ENCODE measurements at places on chromosomes 6 and 20.

DNA sequence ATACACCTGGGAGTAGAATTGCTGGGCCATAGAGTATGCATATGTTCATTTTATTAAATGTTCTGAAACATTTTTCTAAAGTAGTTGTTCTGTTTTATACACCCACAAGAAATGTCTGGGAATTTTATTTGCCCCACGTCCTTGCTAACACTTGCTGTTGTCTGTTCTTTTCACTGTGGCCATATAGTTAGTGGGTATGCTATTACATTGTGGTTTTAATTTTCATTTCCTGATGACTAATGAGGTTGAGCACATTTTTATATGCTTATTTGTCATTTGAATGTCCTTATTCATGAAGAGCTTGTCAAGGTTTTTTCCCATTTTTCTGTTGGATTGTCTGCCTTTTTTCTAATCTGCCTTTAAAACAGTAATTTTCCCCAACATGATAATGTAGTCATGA, 41.5 kb upstream of the TGM3 start:
- DNase-seq, result no peak

GRCh38 chr6:124441450-124441849, 520.8 kb upstream of the RNF217 start:
- DNase-seq, result no peak

GRCh38 chr6:37396571-37397180, 36.3 kb upstream of the CMTR1 start:
- DNase-seq, result no peak

GRCh38 chr20:20304942-20305341, 63.0 kb upstream of the INSM1 start:
- no peak for DNase-seq

DNA sequence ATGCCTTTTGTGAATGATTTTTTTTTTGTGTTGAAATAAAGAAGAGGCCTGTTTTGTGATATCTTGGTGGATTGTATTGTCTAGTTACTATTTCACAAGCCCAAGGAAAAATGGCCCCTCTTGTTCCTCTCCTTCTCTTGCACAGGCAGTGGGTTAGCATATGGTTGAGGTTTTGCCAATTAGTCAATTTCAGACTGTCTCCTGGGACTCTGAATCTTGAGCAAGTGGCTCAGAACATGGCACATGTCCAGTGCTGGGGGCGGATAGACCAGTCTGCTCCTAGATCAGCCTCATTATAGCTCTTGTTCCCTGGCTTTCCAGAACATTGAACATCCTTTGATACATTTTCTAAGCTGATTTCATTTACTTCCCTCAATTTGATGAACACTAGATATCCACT, 589.2 kb downstream of the PHF3 start:
- DNase-seq, result no peak

DNA sequence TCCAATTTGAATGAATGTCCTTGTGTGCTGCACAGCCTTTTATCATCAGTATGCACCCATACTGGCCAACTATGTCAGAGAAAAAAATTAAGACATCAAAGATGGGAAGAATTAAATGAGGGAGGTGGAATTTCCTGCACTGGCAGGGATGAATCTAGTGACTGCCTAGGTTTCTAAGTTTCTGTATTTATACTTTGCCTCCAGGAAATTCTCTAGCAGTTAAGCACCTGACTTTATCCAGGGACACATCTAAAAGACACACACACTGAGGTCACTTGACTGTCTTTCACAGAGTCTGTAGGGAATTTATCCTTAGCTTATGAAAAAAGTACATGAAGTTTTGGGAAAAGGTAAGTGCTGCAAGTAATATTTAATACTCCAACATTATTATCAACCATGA, 636.5 kb upstream of the PTCHD4 start:
- DNase-seq, result no peak

- no peak for DNase-seq
Observed at GRCh38 chr6:150250826-150251225, 108.0 kb downstream of the PPP1R14C start.

DNA sequence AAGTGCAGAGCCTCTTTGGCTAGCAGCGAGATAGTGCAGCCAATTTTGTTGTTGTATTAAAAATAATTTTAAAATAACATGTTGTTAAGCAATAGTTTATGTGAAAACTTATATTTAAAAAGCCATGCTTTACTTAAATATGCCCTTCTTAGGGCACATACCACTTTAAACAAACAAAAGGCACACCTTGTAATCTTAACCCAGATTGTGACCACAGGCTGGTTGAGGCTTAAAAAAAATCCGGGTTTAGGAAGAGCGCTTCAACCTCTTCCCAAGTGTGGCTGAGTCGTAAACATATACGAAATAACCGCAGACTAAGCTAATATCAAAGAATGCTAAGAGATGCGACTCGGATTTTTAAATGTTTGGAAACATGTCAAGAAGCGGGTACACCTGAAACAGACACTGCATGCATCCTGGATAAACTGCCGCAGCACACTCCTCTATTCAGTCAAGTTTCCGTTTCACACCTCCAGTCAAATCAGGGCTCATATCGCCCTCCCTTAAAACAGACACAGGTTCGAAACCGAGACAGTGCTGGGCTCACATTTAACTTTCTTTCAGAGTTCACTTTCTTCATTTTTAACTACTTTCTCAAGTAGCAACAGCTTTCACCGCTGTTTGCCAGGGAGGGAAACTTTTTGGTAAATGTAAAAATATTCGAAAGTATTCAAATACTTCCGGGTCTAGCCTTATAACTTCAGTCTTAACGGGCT, 1.5 kb downstream of the DEK start:
- peak; percentile 58 for DNase-seq

DNA sequence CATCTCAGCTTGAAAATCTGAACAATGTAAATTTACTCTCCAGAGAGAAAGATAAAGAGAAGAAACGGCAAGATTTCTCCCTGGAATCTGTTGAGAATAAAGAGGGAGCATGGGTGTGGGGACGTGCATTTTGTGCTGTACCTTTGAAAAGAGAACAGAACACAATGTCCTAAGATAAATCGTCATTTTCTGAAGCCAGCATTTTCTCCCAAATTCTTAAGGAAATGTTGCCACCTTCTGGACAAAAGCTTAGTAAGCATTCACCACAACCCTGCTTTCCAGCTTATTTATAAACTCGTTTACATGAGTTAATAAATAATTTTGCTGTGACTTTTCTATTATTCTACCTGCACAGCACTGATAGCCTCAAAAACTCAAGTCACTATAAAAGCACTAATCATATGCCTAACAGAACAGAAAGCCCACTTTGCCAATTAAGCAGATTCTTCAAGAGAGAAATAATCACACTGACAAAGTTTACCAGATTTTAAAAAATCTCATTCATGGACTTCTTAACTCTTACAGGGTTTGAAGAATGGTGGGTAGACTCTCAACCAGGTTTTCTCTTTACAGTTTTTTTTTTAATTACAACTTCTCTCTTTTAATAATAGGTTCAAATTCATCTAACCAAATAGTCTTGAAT, 155.8 kb downstream of the MBOAT1 start:
- DNase-seq, result peak; percentile 33

GRCh38 chr20:49585585-49586245, 17.8 kb upstream of the PTGIS start:
- DNase-seq, result no peak

DNA sequence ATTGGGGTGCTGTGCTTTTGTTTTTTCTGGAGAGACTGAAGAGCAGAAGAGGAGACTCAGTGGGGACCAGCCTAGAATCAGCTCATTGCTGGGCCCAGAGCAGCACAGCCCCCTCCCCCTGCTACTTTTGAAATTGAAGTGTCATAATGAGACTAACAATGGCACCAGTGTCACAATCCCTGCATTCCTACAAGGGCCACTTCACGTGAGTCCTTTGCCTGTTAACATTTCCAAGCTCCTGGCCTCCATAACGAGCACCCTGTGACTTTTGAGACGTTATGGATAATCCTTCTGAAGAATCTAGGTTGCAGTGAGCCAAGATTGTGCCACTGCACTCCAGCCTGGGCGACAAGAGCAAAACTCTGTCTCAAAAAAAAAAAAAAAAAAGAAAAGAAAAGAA, 41.7 kb downstream of the CNBD2 start:
- DNase-seq, result no peak

GRCh38 chr6:14743144-14743473, 502.8 kb upstream of the JARID2 start:
- no peak for DNase-seq

GRCh38 chr6:22146678-22146930, 150.2 kb downstream of the PRL start:
- no peak for DNase-seq

DNA sequence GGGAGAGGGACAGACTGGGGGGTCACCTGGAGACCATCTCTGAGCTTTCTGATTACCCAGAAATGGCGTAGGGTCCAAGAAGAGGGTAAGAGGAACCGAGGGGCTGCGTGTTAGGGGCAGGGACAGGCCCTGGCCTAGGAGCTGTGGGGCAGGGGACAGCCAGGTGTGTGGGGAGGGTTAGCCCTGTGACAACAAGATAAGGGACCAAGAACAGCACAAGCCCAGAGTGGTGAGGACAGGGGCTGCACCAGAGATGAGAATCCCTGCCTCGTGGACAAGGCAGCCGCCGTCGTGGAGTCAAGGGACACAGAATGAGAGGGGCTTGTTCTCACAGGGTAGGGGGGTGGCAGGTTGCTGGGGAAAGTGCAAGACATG, 449 bp upstream of the AVP start:
- DNase-seq, result no peak

DNA sequence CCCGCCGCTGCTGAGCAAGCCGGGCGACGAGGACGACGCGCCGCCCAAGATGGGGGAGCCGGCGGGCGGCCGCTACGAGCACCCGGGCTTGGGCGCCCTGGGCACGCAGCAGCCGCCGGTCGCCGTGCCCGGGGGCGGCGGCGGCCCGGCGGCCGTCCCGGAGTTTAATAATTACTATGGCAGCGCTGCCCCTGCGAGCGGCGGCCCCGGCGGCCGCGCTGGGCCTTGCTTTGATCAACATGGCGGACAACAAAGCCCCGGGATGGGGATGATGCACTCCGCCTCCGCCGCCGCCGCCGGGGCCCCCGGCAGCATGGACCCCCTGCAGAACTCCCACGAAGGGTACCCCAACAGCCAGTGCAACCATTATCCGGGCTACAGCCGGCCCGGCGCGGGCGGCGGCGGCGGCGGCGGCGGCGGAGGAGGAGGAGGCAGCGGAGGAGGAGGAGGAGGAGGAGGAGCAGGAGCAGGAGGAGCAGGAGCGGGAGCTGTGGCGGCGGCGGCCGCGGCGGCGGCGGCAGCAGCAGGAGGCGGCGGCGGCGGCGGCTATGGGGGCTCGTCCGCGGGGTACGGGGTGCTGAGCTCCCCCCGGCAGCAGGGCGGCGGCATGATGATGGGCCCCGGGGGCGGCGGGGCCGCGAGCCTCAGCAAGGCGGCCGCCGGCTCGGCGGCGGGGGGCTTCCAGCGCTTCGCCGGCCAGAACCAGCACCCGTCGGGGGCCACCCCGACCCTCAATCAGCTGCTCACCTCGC, 1.5 kb downstream of the ARID1B start:
- DNase-seq, result peak; percentile 37

- DNase-seq, result peak; percentile 86
Observed at GRCh38 chr6:106519460-106520394, 109.6 kb downstream of the RTN4IP1 start.

- DNase-seq, result no peak
Observed at GRCh38 chr6:74749211-74750147, 456.4 kb downstream of the COL12A1 start.

DNA sequence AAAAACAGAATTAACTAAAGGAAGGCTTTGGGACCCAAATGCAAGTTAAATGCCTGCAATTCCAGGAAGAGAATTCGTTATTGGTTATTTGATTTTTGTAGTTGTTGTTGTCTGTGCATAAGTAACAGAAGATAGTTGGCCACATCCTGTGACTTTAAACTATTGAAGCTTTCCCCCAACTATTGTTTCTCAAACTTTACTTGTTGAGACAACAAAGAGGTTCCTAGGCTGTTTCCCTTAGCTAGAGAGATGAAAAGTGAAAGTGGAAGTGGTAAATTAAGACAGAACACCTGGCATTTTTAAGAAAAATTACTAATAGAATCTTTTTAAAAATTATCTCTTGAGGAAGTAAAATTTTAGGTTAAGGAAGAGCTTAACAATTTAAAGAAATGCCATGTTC, 525.2 kb downstream of the PKHD1 start:
- DNase-seq, result no peak

DNA sequence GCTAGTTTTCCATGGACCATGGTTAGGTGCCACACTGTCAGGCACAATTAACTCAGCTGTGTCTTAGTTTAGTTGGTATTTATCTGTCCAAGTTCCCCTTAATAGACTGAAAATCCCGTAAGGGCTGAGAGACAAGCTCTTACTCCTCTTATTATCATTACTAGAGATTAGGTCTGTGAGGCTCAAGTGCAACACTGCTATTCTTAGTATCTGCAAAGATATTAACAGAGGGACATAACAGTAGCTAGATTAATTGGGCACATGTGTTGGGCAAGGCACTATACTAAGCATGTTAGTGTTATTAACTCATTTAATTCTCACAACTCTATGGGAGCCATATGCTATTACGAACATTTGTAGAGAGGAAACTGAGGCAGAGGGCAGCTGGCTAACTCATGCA, 137.3 kb downstream of the VEGFA start:
- no peak for DNase-seq

DNA sequence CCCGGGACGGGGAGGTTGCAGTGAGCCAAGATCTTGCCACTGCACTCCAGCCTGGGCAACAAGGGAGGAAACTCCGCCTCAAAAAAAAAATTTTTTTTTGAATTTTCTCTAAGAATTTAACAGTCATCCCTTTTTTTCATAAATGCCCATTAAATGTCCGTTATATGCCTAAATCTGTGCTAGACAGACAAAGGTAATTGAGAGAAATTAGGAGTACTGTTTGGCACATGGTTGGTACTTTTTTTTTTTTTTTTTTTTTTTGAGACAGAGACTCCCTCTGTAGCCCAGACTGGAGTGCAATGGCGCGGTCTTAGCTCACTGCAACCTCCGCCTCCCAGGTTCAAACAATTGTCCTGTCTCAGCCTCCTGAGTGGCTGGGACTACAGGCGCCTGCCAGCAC, 1.7 kb downstream of the PCMT1 start:
- DNase-seq, result no peak

GRCh38 chr20:57384953-57385761, 6.0 kb upstream of the RBM38 start:
- no peak for DNase-seq

- no peak for DNase-seq
Observed at GRCh38 chr6:73264446-73264845, 1.4 kb upstream of the KHDC1 start.

DNA sequence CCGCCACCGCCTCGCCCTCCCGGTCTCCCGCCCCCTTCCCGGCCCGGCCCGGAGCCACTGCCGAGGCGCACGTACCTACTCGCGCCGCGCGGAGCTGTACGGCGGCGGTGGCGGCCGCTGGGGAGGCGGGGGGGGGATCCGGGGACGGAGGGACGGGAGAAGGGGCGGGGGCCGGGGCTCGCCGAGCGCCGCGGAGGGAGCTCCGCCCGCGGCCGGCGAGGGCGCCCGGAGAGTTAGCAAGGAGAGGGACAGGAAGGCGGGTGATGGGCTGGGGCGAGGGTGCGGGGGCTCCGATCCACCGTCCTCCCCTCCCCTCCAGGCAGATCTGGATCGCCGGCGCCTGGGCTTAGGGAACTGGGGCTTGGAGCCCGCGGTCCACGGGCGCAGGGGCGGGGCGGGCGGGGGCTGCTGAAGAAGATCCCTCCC, 548 bp upstream of the TMEM74B start:
- DNase-seq, result peak; percentile 13

GRCh38 chr6:29827579-29828470, at the start of gene HLA-G:
TSS of gene HLA-G (plus strand) at chr6:29827825. CDS start at chr6:29827845, 20 bp downstream.
- DNase-seq, result peak; percentile 12
